SK-N-DZ (cell line): ENCODE measurements at places on chromosomes 5 and 9.

DNA sequence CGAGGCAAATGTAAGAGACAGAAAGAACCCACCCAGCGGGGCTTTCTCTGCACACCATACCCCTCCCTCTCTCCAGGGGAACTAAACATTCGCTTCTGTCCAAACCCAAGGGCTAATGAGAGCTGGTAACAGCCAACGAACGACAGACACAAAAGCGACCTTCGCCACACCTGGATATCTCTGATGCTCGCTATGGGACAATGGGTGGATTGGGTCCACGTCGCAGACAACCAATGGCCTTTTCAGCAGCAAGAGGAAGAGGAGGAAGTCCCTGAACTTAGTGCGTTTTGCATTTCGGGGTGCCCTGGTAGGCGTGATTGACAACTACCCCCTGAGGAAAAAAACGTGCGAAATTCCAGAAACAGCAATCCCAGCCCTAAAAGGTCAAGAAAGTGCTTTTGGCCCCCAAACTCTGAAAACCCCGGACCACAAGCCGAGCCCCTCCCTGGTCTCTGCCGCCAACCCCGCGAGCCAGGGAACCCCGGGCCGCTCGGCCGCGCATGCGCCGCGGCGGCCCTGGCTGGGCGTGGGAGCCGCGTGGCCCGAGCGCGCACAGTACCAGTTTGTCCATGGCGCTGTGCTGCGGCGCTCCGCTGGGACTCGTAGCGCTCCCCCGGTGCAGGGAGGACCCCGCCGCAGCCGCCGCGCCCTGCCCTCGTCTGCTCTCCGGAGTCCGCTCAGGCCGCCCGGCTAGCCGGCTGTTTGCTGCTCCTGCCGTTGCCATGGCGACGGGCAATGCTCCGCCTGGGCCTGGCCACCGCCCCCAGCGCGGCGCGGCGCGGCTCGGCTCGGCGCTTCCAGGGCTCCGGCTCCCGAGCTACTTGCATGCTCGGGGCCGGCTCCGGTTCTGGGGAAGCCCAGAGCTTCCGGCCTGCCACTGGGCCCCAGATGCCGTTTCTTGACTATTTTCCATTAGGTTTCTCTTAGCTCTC, 66.9 kb upstream of the DNAH5 start:
- peak; percentile 91 for DNase-seq

DNA sequence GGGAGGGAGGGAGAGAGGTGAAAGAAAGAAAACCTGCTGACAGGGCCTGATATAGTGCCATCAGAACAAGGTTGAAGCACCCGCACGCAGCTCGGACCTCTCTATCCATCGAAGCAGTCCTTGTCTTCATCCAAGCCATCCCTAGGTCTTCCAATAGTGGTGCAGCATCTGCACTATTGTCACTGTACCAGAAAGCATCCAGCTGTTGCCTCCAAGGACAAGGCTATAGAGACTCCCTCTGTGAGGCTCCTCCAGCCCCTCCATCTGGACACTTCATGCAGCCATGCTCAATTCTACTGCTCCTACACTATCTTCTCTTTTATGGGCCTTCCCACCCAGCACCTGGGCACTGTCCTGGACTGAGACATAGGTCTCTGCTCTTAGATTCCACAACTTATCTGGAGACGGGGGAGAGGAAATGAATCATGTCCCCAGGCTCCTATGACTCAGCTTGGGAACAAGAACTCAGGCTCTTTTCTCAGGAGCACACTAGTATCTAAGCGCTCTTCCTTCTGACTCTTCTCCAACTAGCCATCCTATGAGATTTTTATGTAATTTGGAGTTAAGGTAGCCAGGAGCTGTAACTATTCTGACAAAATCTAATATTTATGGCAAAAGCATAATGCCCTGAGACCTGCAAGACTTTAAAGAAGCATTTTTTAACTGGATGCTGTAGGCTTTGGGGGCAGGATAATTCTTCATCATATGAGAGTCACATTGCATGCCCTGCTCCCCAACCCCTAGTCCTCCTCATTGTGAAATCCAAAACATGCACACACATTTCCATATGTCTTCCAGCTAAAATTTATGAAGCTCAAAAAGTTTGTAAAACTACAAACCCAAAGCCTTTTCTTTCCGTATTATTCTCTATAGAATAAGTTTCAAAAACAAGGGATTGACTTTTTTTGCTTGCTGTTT, 446.8 kb downstream of the CCDC171 start:
- DNase-seq: no peak

DNA sequence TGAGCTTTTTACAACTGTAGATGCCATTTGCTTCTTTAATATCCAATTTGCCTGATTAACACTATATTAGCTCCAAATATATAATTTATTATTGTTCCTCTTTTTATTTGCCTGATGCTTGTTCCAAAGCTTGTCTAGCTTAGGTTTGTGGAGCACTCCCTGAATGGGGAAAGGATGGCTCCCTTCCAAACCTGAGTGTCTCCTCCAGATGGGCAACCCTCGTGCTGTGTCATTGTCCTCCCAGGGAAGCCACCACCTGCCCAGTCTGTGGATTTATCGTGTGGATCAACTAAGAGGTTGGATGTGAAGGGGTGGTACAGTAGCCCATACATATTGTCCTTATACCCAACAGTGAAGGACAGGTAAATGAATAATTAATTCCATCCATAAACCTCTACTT, 404.9 kb downstream of the CDK5RAP2 start:
- DNase-seq: no peak

DNA sequence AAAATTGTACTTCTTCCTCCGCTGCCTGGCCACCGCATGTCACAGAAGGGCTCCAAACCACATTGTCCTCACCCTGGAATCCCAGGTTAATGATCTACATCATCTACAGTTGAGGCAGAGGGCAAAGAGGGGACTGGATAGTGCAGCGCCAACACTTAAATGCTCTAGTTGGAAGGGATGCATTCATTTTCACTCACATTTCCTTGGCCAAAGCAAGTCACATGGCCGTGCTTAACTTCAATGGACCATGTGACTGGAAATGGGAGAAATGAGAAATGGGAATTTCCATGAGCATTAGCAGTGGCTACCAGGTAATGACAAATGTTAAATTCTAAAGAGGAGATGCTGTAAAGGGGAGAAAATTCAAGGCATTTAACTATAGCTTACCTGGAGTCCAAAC, 13.3 kb upstream of the GNAQ start:
- DNase-seq: no peak
